ENCODE measurements at places on chromosomes 12 and 14.

- no peak for DNase-seq
These were observed 142.8 kb downstream of the FUT8 start for GRCh38 chr14:65555358-65555757.

DNA sequence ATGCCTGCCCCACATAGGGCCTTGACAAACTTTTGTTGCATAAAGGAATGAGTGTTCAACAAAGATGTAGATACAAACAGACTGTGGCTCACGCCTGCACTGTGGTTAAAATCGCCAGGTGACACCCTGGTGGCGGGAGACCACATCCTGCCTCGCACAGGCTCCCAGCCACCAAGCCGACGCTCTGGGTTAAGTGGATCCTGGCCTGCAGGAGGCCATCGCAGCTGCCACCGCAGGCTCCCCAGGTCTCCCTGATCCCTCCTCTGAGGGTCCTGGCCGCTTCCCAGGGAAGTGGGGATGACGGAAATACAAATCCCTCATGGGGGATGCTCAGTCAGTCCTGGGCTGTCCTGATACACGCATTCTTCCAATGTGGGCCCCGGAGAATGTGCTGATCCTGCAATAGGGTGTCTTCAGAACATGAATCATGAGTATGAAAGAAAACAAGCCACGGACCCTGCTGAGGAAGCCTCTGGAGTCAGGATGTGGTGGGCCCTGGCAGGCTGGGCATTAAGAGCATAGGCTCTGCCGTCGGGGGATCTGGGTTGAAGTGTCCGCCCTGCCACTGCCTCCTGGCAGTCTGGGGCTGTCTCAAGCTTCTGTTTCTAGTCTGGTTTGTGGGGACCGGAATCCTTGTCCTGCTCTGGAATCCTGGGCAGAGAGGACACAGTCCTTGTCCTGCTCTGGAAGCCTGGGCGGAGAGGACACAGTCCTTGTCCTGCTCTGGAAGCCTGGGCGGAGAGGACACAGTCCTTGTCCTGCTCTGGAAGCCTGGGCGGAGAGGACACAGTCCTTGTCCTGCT lies 53.5 kb upstream of the BEGAIN start:
- DNase-seq: no peak

DNA sequence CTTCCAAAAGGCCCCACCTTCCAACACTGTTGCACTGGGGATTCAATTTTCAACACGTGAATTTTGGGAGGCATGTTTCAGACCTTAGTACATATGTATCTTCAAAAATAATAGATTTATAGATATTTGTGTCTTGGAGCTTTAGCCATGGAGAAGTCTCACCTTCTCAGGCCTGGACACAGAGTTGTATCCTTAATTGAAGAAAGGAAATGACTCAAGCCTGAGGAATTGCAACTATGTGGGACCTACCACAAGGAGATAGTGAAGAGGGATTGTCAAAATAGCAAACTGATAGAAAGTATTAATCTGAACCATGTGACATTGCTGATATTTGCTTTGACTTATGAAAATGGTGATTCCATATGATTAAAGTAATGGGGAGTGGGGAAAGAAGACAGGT lies 89.8 kb downstream of the ACSS3 start:
- no peak for DNase-seq

DNA sequence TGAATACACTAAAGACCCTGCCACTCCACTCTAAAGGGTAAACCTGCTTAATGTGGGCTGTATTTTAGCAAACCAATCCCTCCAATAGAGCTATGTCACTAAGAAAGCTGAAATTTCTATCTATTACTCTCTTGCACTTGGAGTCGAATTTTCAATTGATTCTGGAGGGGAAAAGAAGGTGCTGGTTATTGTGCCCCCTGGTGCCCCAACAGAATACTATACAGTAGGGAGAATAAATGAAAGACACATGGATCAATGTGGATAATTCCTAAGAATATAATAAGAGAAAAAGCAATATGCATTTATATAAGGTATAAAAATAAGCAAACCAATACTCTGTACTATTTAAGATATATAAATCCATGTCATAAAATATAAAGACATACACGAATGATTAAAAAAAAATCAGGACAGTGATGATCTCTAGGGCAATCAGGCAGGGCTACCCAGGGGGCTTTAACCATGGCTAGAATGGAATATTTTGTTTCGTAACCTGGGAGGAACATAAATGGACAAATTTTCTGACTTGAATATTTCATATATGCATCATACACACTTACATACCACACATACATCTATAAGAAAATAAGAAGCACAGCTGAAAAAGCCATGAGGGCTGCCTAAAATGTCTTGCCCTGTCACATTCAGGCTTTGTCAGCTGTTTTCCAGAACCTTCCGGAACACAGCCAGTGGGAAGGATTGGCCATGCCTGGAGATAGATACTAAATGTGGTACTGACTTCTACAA lies 54.4 kb downstream of the EFCAB11 start:
- peak; percentile 37 for DNase-seq

DNA sequence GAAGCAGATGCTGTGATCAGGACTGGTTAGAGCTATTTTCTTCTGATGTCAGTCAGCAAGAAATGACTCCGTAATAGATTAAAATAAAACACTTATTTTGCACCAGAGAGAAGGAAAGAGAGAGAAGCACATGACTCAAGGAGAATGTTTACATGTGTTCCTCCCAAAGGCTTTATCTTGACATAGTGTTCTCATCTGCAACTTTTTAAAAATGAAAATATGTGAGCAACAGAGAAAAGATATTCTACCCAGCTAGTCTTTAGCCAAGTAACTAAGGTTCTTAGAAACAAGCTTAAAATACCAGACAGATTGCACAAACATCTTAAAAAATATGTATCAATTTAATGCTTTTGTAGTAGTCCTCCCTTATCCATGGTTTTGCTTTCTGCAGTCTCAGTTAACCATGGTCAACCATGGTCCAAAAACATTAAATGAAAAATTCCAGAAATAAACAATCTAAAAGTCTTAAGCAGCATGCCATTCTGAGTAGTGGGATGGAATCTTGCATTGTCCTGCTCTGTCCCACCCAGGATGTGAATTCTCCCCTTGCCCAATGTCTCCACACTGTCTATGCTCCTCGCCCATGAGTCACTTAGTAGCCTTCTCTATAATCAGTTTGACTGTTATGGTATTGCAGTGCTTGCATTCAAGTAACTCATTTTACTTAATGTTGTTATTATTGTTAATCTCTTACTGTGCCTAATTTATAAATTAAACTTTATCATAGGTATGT lies 9.9 kb downstream of the SERPINA10 start:
- DNase-seq: no peak

Measured in NCI-H1105 treated with DMSO at 0.1 percent for 48 hours (cell line).